Renal pelvis (tissue), 12 donors: ENCODE measurements at places on chromosomes 4 and X. TPM values are rescaled to one million over a fixed set of nuclear protein-coding genes. Genes with fewer than 3 reads are reported as not detected.

DNA sequence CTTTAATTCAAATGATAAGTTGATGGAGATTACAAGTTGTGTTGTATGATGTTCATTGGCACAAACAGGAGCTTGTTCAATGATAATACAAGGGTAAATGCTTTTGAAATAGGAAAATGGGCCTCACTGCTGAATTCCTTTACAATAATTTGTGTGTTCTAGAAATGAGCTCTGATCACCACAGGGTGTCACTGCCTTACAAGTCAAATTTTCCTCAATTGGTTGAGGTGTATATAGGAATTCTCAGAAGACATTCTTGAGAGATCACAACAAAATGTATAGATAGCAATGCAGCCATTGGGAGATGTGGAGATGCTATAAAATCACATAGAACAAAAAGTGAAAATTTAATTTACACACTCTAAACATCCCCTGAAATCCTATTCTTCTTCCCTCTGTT, 49.6 kb downstream of the KLF8 start:
- DNase-seq: peak; percentile 2

- no peak for DNase-seq
Observed at GRCh38 chrX:134566506-134566905, 91.8 kb downstream of the PLAC1 start.

- DNase-seq: no peak
Observed at GRCh38 chr4:133839326-133839725, 362.3 kb downstream of the PABPC4L start.

The ADGRL3 gene
- 26.3 TPM for polyA plus RNA-seq
